ENCODE measurements at places on chromosomes 3 and 15.

DNA sequence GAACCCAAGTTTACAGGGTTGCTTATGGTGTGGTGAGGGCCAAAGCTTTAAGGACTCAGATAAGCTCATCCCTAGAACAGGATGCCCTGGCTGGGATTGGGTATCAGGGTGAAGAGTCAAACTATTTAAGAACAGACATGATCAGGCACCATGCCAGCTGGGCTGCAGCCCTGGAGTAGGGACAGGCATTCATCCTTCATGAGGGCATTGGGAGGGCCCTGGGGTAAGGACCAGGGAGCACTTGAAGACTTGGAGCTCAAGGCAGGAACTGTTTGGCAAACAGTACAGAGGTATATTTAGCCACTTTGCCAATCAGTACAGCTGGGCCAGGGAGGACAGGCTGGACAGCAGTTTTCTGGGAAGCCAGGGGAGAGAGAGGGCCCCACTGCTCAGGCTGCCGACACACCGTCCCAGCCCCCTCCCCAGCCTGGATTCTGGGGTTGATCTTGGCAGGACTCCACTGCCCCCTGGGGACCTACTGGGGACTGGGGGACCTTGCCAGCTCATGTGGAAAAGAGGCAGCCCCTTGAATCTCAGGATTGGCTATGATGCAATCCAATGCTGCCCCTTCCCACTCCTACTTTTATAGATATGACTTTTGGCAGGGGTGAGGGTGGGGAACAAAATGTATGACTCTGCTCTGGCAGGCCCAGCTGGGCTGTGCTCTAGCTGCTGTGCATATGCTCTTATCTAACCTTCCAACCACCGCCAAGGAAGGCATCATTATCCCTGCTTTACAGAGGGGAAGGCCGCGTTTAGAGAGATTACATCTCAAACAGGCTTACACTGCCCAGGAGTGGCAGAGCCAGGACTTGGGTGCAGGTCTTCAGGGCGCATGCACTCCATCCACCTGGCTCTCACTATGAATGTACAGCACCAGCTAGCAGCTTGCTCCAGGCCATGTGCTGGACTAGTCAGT is 2.3 kb downstream of the PLA2G4E start:
- no peak for DNase-seq

GRCh38 chr15:44317423-44318058 is 29.0 kb downstream of the GOLM2 start:
- DNase-seq: no peak

DNA sequence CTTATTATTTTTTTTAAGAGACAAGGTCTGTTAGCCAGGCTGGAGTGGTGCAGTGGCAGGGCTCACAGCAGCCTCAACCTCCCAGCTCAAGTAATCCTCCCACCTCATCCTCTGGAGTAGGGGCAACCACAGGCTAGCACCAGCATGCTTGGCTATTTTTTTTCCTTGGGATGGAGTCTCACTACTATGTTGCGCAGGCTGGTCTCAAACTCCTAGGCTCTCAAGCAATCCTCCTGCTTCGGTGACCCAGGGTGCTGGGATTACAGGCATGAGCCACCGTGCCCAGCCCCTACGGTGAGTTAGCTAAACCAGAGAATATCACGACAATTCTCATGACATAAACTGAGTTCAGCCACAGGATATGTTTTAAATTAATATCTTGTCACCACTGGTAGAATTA is 2.0 kb downstream of the DCUN1D1 start:
- no peak for DNase-seq

DNA sequence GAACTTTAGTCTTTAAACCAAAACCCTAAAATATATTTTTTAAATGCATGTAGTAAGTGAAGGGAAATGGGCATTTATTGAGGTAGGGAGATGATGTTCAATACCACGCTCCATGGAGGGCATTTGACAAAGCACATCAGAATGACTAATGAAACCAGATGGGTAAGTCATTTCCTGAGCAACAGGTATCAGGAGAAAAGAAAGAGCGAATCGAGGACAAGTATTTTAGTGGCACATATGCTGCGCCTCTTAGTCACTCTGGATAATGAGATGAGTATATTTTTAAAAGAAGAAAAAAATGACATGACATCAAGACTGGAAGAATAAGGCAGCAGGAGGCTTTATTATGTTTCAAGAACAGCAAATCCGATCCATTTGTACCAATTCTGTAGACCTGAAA is 129.0 kb upstream of the ARHGEF3 start:
- DNase-seq: no peak

DNA sequence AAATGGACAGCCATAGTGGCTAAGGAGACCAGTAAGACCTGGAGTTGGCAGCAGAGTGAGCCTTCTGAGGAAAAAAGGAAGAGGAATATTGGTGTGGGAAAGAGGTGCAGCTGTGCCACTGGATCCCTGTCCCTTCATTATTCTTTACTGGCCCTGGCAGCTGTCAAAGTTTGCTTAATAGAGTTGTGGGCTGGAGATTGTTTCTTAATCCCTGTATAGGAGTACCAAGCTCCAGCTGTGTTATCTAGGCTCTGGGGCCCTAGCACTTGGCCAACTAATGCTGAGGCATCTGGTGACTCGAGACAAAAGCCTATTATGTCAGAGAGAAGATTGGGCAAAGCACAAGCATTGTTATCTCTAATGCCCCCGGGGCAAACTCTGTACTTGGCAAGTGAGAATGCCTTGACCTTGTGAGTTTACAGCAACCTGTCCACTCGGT is 61.4 kb downstream of the ZNF609 start:
- DNase-seq: peak; percentile 69

DNA sequence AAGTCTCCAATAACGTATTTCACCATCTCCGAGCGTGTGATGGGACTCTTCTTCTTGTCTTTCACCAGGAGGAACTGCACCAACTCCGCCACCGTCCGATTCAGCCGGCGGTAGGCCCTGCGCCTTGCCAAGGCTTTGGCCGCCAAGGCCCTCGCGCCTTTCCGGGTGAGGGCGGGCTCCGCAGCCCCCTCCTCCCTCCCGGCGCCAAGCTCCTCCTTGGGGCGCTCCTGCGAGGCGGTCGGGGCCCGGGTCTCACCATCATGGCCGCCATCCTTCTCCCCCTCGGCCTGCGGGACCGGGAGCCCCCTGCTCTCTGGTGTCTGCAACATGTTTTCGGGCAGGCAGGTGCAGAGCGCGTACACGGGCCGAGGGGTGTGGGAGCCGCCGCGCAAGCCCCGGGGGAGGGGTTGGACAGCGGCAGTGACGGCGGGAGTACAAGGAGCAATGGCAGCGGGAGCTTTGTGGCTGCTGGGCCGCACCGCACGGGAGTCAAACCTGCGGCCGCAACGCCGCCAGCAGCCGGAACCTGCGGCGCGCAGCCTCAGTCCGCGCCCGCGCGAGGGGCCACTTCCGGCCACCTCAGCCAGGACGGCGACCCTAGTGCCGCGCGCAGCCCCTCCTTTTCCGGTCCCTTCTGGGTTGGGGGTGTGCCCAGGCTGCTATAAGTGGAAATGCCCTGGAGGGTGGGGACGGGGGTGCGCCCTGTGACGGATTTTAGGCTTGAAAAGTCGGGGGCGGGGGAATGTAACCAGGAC is at the start of gene MAGEF1:
MAGEF1 (minus strand) TSS at position 572 of the 755 bp plus-strand sequence; CDS start at position 329, 243 bp downstream.
- peak; percentile 82 for DNase-seq

DNA sequence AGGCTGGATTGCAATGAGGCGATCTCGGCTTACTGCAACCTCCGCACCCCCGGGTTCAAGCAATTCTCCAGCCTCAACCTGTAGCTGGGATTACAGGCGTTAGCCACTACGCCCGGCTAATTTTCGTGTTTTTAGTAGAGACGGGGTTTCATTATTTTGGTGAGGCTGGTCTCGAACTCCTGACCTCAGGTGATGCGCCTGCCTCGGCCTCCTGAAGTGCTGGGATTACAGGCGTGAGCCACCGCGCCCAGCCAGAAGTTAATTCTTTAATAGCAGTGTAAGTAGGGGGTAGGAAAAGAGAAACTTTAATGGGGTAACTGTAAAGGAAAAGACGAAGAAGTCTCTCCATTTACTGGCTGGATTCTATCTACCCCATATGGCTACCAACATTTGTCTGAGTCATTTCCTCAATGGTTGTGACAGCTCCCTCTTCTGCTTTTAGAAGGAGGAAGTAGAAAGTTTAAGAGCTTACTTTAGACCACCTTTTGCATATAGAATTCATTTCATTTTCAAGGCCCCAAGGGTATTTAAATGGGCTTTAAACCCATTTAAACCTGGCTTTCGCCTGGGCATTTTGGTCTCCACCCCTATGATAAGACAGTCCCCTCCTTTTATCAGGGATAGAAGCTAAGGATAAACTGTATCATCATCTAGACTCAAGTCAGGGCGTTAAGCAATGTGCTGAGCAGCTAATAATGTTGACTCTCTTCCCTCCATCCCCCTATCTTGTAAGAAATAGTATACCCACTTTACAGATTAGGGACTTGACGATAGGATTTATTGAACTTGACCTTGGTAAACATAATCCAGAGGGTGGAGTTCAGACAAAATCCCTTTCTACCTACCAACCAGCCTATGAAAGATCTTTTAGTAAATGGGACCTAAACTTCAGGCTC is 1.1 kb upstream of the CDV3 start:
- peak; percentile 55 for DNase-seq

DNA sequence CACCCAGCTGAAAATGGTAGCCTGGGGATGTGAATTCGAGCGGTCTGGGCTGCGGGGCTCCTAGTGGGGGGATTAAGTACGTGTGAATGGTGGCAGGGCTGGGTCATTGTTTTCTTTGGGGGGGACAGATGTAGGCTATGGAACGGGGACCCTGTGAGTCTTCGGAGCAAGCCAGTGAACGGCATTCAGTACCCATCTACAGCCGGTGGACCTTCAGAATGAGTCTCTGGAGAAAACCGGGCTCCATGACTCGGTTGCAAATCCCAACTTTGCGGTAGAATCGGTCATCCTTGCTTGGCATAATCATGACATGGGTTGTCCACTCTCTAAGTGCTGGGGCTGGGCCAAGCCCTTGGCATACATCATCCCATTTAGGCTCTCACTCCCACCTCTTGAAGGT is 7.2 kb upstream of the EOMES start:
- DNase-seq: no peak

- DNase-seq: no peak
Observed at GRCh38 chr3:23926736-23927135, 9.8 kb downstream of the RPL15 start.

GRCh38 chr15:80401456-80401855 is 2.7 kb upstream of the ARNT2 start:
- DNase-seq: no peak

DNA sequence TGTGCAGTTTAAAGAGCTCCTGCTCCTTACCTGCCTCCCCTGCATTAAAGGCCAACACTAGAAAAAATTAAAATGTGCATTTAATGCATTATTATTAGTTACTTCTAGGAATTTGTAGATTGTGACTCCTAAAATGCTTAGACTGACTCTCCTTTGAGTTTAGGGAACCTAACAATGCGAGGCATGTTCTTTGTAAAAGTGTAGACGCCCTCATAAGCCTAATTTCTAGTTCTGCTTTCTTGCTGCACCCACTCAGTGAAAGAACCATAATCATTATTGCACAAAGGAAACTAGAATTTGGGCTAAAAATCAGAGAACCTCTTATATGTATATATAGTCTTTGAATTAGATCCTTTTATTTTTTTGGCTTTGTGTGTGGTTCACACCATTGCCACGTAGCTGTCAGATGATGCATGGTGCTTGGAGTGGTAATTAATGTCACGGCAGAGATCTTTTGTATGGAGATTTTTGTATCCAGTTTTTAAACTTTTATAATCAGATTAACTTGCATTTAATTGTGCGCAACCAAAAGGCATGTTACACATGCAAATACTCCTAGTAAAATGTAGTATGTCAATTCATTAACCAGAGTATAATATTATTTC is 710 bp downstream of the ABHD10 start:
- DNase-seq: peak; percentile 38

DNA sequence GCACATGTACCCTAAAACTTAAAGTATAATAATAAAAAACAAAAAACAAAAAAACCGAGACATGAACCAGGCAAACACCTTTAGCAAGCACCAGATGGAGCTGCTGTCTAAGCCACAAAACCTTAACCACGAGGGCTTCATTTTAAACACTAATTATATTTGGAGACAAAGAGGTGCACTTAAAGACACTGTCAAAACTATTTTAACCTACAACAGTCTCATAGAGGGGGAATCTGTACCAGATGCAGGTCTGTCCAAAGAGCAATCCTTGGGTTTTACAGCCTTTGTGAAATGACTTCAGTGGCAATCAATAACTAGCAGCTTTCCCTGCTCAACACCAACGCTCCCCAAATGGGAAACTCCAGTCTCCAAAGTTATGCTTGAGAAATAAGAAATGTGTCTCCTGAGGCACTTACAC is 115.7 kb upstream of the TSPAN3 start:
- peak; percentile 38 for DNase-seq

DNA sequence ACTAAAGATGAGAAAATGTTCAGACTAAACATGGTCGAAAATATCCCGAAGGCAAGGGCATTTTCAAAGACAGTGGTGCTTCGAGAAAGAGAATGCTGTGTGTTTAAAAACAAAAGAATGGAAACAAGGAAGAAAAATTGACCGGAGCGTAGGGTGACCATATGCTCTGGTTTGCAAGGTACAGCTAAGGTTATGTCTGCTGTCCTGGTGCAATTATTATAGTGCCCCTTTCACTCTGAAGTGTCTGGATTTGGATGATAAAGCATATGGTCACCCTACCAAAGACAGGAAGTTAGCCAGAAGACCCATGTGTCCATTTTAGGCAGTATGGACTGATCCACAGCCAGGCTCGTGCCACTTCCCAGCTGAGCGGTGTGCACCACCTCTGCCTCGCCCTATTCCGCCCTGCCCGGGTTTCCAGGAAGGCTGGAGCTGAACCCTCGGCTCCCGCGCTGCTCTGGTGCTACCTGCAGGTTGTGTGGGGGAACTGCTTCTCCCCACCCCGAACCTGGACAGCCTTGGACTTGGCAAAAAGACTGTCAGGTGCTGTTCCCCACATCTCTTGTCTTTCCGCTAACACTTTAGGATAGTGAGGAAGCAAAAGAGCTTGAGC is 25.2 kb downstream of the GOLGA6D start:
- peak; percentile 20 for DNase-seq

- DNase-seq: no peak
Observed at GRCh38 chr3:9087831-9088413, 124.7 kb upstream of the RAD18 start.

Measured in EH (cell line).